ENCODE measurements at places on chromosomes 4 and X. TPM values are rescaled to one million over a fixed set of nuclear protein-coding genes. Genes with fewer than 3 reads are reported as not detected.

Gene ALAS2
- not detected for total RNA-seq

Gene FAM156B
- 12.6 TPM for total RNA-seq

Gene MGAT4D
- not detected for total RNA-seq

Gene TEX11
- total RNA-seq, result 1.0 TPM

Gene TCEAL2
- total RNA-seq, result not detected

Gene NEIL3
- total RNA-seq, result 1.0 TPM

Gene BTK
- total RNA-seq, result 1.7 TPM

Gene NWD2
- 1.2 TPM for total RNA-seq

Gene NKAP
- total RNA-seq, result 7.1 TPM

Gene MAGEB1
- not detected for total RNA-seq

Gene AMOT
- total RNA-seq, result 16.1 TPM

Gene MORC4
- total RNA-seq, result 11.3 TPM

Gene LGI2
- total RNA-seq, result 0.12 TPM

Gene CTAG1A
- total RNA-seq, result not detected

Gene BMX
- total RNA-seq, result 2.2 TPM

Gene TMEM150C
- total RNA-seq, result 3.7 TPM

Gene GPRASP3
- 3.1 TPM for total RNA-seq

Gene KCNE5
- not detected for total RNA-seq

Gene GAK
- 197 TPM for total RNA-seq

Gene CPLX1
- 2.7 TPM for total RNA-seq

Gene PLAC1
- not detected for total RNA-seq

Gene ALB
- total RNA-seq, result not detected

Gene MTMR8
- total RNA-seq, result 9.2 TPM

Gene CSN1S1
- not detected for total RNA-seq

Gene ZXDA
- 4.4 TPM for total RNA-seq

Gene HSD17B13
- total RNA-seq, result 0.76 TPM

Gene GAGE12F
- not detected for total RNA-seq

Gene ARHGAP4
- 35.5 TPM for total RNA-seq

Gene RTL3
- total RNA-seq, result 0.08 TPM

Gene CLDN34
- total RNA-seq, result 0.89 TPM

Gene SPOCK3
- 0.47 TPM for total RNA-seq

Measured in left colon (tissue), 2 donors.